Ecto neural progenitor cell (in vitro differentiated cells): ENCODE measurements at places on chromosomes 6 and 20.

- peak; percentile 83 for DNase-seq
These were observed 3.0 kb downstream of the NR2E1 start for GRCh38 chr6:108168501-108169463.

GRCh38 chr6:139510040-139510790 is 135.8 kb upstream of the CITED2 start:
- no peak for DNase-seq

- DNase-seq = no peak
These were observed 5.3 kb upstream of the FNDC1 start for GRCh38 chr6:159163901-159164370.

- no peak for DNase-seq
These were observed 14.6 kb upstream of the TXLNB start for GRCh38 chr6:139306291-139306981.

GRCh38 chr6:161446949-161447348 is 173.1 kb upstream of the AGPAT4 start:
- DNase-seq = no peak
